Omental fat pad (tissue), 4 donors: ENCODE measurements at places on chromosomes 11 and 22.
A peak's percentile ranks its signal among the peaks of the same experiment; 100 is the strongest.

DNA sequence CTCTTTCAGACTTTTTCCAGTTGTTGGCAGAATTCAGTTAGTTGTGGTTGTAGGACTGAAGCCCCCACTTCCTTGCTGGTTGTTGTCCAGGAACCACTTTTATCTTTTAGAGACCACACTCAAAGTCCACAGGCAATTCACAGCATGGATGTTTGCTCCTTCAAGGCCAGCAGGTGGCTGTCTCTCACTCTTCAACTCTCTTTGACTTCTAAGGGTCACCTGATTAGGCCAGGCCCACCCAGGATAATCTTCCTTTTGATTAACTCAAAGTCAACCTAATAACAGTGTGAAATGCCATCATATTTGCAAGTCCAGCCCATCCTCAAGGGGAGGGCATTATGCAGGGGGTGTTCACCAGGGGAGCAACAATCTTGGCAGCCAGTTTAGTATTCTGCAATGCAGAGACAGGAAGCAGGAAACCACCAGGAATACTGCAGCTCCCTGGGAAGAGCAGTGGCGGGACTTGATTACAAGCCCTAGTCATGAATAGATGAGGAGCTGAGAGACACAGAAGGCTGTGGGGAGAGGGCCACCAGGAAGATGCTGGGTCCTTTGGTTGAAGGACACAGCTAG lies 52.4 kb downstream of the LRRC74B start:
- DNase-seq, result no peak

GRCh38 chr11:126874831-126875230 lies 125.7 kb downstream of the KIRREL3 start:
- DNase-seq, result no peak

- DNase-seq, result peak; percentile 66
These were observed 32.1 kb downstream of the A4GALT start for GRCh38 chr22:42688241-42689211.

- DNase-seq, result peak; percentile 25
These were observed 14.3 kb downstream of the BLID start for GRCh38 chr11:122101625-122102291.

- no peak for DNase-seq
These were observed 58.5 kb downstream of the SLC22A9 start for GRCh38 chr11:63427971-63428508.

DNA sequence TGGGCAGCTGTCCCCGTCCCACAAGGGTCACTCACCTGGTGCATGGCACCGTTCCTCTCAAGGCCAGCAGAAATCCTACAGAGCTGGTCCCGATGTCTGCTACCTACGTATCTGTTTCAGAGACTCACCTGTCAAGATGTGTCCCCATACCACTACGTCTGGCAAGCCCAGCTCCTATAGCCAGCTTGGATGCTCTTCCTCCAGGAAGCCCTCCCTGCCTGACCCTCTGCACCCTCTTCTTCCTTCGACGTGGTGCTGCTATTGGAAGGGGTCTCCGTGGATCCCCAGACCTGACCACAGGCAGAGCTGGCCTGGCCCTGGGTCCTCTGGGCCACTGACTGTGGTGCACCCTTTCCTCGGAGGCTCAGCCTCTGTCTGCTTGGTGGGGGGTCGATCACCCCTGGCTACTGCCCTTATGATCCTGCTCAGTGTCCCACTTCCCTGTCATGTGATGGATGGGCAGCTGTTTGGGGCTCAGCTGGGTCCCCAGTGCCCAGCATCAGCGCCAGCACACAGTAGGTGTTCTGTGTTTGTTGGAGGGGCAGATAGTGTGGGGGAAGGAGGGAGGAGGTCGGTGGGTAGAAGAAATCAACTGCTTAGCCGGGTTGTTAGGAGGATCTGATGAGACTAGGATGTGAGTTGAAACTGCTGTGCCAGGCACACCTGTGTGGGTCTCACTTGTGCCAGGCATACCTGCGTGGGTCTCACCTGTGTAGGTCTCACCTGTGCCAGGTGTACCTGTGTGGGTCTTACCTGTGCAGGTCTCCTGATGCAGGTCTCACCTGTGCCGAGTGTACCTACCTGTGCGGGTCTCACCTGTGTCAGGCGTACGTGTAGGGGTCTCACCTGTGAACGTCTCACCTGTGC lies 21.7 kb upstream of the ARHGAP8 start:
- no peak for DNase-seq

DNA sequence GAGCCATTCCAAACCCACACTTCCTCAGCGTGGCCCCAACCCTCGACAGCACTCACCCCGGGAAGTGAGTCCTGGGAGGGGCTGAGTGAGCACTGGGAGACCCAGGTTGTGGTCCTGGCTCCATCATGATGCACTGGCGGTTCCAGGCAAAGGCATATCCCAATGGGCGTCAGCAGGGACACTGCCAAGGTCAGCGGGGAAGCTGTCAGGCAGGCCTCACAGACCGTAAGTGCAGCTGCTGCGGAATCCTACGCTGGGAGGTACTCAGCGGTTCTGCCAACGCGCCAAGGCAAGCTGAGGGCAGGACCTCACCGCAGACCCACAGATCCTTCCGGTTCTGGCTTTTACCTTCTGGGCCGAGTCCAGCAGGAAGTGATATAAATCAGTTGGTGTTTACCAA lies 1.4 kb upstream of the GAL3ST1 start:
- DNase-seq, result no peak

GRCh38 chr22:20284471-20285086 lies 16.5 kb upstream of the RTN4R start:
- no peak for DNase-seq

GRCh38 chr11:11253497-11253896 lies 99.6 kb downstream of the CSNK2A3 start:
- no peak for DNase-seq

DNA sequence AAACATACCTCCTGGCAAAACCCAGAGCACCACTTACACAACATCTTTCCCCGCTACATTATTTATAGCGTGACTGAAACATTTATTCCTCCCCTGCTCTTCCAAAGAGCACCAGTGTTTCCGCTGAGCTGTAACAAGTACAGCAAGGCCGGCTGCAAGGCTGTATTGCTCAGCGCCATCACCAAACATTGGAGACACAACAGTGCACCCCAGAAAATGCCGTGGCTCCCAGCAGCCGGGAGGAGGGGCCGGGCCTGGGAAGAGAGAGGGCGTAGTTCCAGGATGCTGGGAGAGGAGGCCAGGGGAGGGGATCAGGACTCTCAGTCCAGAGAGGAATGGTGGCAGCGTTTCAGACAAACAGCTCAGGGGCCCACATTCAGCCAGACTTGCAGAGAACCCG lies 133.2 kb downstream of the DSCAML1 start:
- no peak for DNase-seq

GRCh38 chr11:132980670-132981069 lies 551.6 kb downstream of the OPCML start:
- DNase-seq, result no peak

- DNase-seq, result no peak
These were observed 13.6 kb upstream of the CDC42EP1 start for GRCh38 chr22:37546437-37547250.
